ENCODE measurements at places on chromosomes 1 and 21. TPM values are rescaled to one million over a fixed set of nuclear protein-coding genes. Genes with fewer than 3 reads are reported as not detected.

- DNase-seq: peak; percentile 66
- peaks cover 12% of the 10 kb centered on the region for H3K36me3 ChIP-seq
- H3K27me3 ChIP-seq: no peaks in the 10 kb centered on the region
- no peak overlapping the region for H3K27ac ChIP-seq
- H3K4me1 ChIP-seq: peaks cover 4% of the 10 kb centered on the region
Measured at GRCh38 chr21:36959020-36959835, 7.2 kb downstream of the HLCS start.

DNA sequence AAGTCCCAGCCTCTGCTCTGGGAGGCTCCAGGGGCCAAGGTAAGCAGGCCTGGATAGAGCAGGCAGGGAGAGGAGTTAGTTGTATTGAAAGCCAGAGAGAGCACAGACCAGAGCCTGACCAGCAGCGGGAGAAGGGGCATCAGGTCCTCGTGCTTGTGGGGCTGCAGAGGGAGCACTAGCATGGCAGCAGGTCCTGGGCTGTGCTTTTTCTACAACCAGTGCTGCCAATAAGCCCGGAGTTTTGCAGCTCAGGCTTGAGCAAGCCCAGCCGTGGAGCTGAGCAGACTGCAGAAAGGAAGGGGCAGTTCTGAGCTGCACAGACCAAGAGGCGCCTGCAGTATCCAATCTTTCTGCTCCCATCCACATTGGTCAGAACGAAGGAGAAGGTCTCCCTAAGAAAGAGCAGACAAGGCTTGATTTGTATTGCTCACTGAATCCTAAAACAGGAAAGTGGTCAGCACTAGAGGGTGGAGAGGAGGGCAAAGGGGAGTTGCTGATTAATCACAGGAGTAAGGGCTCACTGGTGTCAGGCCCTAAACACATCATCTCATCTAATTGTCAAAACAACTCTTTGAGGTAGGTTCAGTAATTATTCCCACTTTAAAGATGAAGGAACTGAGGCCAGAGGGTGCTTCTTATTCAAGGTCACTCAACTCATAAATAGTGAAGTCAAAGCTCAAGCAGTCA, 2.7 kb downstream of the DENND2D start:
- H3K36me3 ChIP-seq: peaks cover 70% of the 10 kb centered on the region
- peaks cover 70% of the 10 kb centered on the region for H3K4me1 ChIP-seq
- peak overlapping the region; percentile 98 for H3K27ac ChIP-seq

- DNase-seq: peak; percentile 79
- no peak overlapping the region for H3K27ac ChIP-seq
- no peak overlapping the region for H3K4me3 ChIP-seq
- H3K4me1 ChIP-seq: no peaks in the 10 kb centered on the region
- no peaks in the 10 kb centered on the region for H3K36me3 ChIP-seq
Measured at GRCh38 chr1:158793604-158794003, 12.6 kb upstream of the OR6N2 start.

GRCh38 chr1:205918955-205919746, 24.1 kb downstream of the SLC26A9 start:
- H3K27me3 ChIP-seq: peaks cover 8% of the 10 kb centered on the region
- DNase-seq: peak; percentile 91
- no peaks in the 10 kb centered on the region for H3K36me3 ChIP-seq

- peak overlapping the region; percentile 49 for H3K27ac ChIP-seq
- DNase-seq: no peak
- H3K27me3 ChIP-seq: no peaks in the 10 kb centered on the region
Measured at GRCh38 chr1:13728091-13728715, 28.2 kb downstream of the PRDM2 start.

DNA sequence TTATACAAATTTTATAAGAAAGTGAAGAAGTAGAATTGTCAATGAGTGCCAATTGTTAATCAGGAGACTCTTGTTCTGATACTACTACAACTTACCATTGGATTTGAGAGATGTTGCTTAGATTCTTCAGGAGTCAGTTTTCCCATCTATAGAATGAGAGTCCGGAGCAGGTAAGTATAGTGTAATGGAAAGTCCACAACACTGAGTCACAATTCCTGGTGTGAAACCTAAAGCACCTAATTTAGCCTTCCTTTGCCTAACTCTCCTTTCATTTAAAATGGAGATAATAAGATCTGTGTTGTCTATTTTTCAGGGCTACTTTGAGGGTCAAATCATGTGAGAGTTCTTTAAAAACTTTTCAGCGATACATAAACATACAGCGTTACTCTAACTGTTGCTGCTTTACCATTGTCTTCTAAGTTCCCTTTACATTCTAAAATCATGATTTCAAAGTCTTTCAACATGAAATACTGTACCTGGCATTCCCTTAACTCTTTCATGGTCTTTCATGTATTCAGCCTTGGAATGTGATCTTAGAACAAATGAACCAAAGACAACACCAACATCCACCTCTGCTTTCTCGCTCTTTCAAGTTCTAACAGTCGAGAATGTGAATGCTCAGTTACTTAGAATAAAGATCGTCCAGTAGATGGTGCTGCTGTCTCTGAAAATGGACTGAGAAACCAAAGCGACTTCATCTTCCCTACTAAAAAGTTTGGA, 90.9 kb downstream of the SLC30A10 start:
- no peaks in the 10 kb centered on the region for H3K36me3 ChIP-seq
- no peak overlapping the region for H3K4me3 ChIP-seq
- no peak overlapping the region for H3K27ac ChIP-seq
- no peaks in the 10 kb centered on the region for H3K27me3 ChIP-seq
- DNase-seq: peak; percentile 59

DNA sequence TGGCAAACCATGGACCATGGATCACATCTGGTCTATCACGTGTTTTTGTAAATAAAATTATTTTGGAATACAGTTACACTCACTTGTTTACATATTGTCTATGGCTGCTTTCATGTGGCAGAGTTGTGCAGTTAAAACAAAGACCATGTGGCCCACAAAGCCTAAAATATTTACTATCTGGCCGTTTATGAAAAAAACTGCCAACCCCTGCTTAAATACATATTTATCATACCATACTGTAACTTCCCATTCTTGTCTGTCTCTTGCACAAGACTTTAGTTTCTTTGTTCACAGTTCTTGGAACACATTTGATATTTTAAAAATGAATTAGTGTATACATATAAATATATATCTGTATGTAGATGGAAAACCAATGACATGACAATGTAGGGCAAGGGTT, 141.5 kb downstream of the PAPPA2 start:
- no peaks in the 10 kb centered on the region for H3K36me3 ChIP-seq
- H3K4me3 ChIP-seq: no peak overlapping the region
- H3K27me3 ChIP-seq: no peaks in the 10 kb centered on the region
- H3K27ac ChIP-seq: no peak overlapping the region
- no peak for DNase-seq
- H3K4me1 ChIP-seq: no peaks in the 10 kb centered on the region

- no peaks in the 10 kb centered on the region for H3K4me1 ChIP-seq
- H3K36me3 ChIP-seq: no peaks in the 10 kb centered on the region
- no peak overlapping the region for H3K4me3 ChIP-seq
- DNase-seq: no peak
Measured at GRCh38 chr1:177471244-177471643, 300.5 kb downstream of the BRINP2 start.

DNA sequence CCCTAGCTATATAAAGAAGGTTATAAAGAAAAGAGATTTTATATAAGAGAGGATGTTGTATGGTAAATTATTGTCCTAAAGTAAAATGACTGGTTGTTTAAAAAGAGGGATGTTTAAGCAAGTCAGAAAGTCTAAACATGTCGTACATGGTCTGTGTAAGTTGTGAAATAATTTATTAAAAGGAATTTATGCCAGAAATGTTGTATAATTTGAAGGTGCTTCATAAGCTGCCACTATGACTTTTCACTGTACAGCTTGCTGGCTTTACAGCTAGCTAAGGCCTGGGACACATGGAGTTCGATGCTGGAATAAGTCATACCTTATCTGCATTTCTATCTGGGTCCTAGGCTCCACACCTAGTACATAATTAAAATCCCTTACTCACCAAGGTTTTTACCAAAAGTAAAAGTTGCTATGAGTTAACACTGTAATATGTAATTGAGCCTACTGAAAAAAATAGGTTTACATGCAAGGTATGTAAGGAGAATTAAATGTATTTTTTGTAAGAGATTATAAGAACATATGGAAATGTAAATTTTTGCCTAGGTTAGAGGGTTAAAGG, 59.0 kb upstream of the EDEM3 start:
- H3K36me3 ChIP-seq: peaks cover 29% of the 10 kb centered on the region
- H3K27me3 ChIP-seq: no peaks in the 10 kb centered on the region
- no peak overlapping the region for H3K4me3 ChIP-seq
- DNase-seq: no peak

DNA sequence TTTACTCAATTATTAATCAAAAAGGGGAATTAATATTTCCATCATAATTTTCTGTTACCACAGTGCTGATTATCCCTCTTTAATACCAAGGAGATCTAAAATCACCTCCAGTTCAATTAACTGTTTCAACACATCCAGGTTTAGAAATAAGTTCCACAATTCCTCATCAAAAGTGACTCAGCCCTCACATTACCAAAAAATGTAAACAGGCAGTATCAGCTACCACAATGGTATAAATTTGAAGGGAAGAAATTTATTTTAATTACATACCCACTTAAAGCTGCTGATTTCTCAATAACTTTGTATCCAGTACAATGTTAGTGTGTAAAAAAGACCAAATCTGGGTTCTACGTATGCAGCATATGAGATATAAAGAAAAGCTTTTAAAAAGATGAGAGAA, 51.9 kb downstream of the EIF4G3 start:
- no peak overlapping the region for H3K27ac ChIP-seq
- no peaks in the 10 kb centered on the region for H3K27me3 ChIP-seq
- no peak for DNase-seq
- no peak overlapping the region for H3K4me3 ChIP-seq
- H3K4me1 ChIP-seq: peaks cover 4% of the 10 kb centered on the region

GRCh38 chr21:35457097-35457804, 408.1 kb upstream of the RUNX1 start:
- peaks cover 8% of the 10 kb centered on the region for H3K4me1 ChIP-seq
- H3K27me3 ChIP-seq: no peaks in the 10 kb centered on the region
- no peak overlapping the region for H3K4me3 ChIP-seq
- H3K36me3 ChIP-seq: no peaks in the 10 kb centered on the region

DNA sequence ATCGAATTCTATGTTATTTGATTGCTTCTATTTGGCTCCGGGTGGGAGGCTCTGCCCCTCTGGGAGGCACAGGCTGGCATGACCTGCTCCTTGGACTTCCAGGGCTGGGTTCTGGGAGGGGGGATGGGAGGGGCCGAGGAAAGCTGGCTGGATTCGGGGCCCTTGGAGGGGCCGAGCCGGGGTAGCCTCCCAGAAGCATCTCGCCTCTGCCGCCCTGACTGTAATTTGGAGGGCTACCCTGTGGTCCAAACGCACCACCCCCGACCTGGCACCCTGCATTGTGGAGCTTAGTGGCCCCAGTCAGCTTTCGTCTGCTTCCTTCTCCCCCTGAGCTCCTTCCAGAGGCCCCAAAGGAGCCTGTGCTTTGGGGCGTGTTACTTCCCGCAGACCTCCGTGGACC, 85.4 kb upstream of the TMEM51 start:
- H3K27me3 ChIP-seq: no peaks in the 10 kb centered on the region
- DNase-seq: no peak
- no peaks in the 10 kb centered on the region for H3K36me3 ChIP-seq

GRCh38 chr1:83527987-83528386, 470.9 kb downstream of the TTLL7 start:
- H3K27ac ChIP-seq: no peak overlapping the region
- H3K4me1 ChIP-seq: no peaks in the 10 kb centered on the region
- H3K27me3 ChIP-seq: no peaks in the 10 kb centered on the region

GRCh38 chr1:221343136-221343535, 398.8 kb downstream of the DUSP10 start:
- no peak overlapping the region for H3K4me3 ChIP-seq
- no peaks in the 10 kb centered on the region for H3K27me3 ChIP-seq
- no peaks in the 10 kb centered on the region for H3K36me3 ChIP-seq
- DNase-seq: no peak

GRCh38 chr1:244092293-244092963, 41.3 kb downstream of the ZBTB18 start:
- no peak overlapping the region for H3K27ac ChIP-seq
- peaks cover 3% of the 10 kb centered on the region for H3K27me3 ChIP-seq
- no peak for DNase-seq
- no peaks in the 10 kb centered on the region for H3K36me3 ChIP-seq
- H3K4me1 ChIP-seq: no peaks in the 10 kb centered on the region
- H3K4me3 ChIP-seq: no peak overlapping the region

GRCh38 chr1:170377440-170377839, 154.5 kb upstream of the GORAB start:
- no peaks in the 10 kb centered on the region for H3K27me3 ChIP-seq
- no peak for DNase-seq
- H3K4me1 ChIP-seq: no peaks in the 10 kb centered on the region

- H3K27ac ChIP-seq: no peak overlapping the region
- H3K27me3 ChIP-seq: no peaks in the 10 kb centered on the region
- H3K4me3 ChIP-seq: no peak overlapping the region
Measured at GRCh38 chr1:159532922-159533321, 2.9 kb downstream of the OR10J5 start.

GRCh38 chr1:16088996-16089395, 15.5 kb upstream of the FAM131C start:
- no peak overlapping the region for H3K27ac ChIP-seq
- H3K36me3 ChIP-seq: no peaks in the 10 kb centered on the region
- no peaks in the 10 kb centered on the region for H3K4me1 ChIP-seq
- DNase-seq: no peak
- H3K27me3 ChIP-seq: peaks cover 4% of the 10 kb centered on the region
- no peak overlapping the region for H3K4me3 ChIP-seq

- H3K27ac ChIP-seq: no peak overlapping the region
- DNase-seq: no peak
- no peaks in the 10 kb centered on the region for H3K27me3 ChIP-seq
- H3K4me1 ChIP-seq: peaks cover 5% of the 10 kb centered on the region
- H3K4me3 ChIP-seq: no peak overlapping the region
Measured at GRCh38 chr21:42585881-42586280, 67.5 kb upstream of the PDE9A start.

The C1QB gene
- total RNA-seq: not detected

The FOXD3 gene
- total RNA-seq: not detected

The KRTAP27-1 gene
- not detected for total RNA-seq

The EFNA1 gene
- 0.24 TPM for total RNA-seq

The PLCH2 gene
- total RNA-seq: 2.8 TPM

The SMIM12 gene
- 63.2 TPM for total RNA-seq

The HPDL gene
- 39.8 TPM for total RNA-seq

The PEAR1 gene
- 0.09 TPM for total RNA-seq

The IKBKE gene
- 50.0 TPM for total RNA-seq

The SNRPE gene
- total RNA-seq: 302 TPM

The AQP10 gene
- total RNA-seq: not detected
